ENCODE measurements at places on chromosomes 7 and 10. TPM values are rescaled to one million over a fixed set of nuclear protein-coding genes. Genes with fewer than 3 reads are reported as not detected.

Gene PTPRN2
- 3.1 TPM for total RNA-seq

Gene BTBD16
- total RNA-seq: not detected

Gene PON1
- total RNA-seq: not detected

Gene SFRP4
- 4.6 TPM for total RNA-seq

DNA sequence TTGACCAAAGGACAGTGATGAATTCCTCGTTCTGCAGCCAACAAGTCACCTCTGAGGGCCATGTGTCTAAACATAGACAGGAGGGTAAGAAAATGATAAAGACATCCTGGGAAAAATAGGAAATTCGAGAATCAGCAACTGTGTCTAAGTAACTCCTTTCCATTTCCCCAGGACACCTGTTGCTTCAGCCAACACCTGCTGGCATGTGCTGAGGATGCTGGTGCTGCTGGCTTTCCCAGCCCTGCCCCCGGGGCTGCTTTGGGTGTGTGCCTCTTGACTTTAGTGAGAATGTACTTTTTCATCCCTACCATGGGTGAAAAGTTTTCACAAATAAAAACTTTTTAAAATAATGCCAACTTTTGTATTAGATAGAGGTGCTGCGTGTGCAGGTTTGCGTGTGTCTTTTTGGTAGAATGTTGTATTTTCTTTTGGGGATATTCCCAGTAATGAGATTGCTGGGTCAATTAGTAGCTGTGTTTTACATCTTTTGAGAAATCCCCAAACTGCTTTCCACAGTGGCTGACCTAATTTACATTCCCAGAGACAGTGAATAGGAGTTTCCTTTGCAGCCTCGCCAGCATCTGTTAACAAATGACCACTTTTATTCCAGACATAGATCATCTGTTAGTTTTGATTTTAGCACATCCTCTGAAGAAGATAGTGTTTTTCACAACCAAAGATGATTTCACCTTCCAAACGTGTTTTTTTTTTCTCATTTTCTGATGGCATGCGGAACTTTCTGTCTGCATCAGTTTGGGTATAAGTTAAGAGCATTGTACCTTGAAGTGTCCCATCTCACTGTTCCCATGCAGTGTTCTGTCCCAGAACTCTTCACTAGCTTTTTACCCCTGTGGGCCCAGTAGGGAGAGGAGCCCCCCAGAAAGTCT is 104.2 kb upstream of the ACBD5 start:
- DNase-seq: no peak

GRCh38 chr10:42943025-42943818 is 133.6 kb upstream of the RET start:
- no peak for DNase-seq

GRCh38 chr7:13099154-13099795 is 411.8 kb downstream of the ARL4A start:
- no peak for DNase-seq

- peak; percentile 90 for DNase-seq
Observed at GRCh38 chr10:48236199-48236621, 38.3 kb downstream of the FRMPD2 start.

GRCh38 chr10:129833994-129834739 is 129.9 kb downstream of the EBF3 start:
- no peak for DNase-seq

DNA sequence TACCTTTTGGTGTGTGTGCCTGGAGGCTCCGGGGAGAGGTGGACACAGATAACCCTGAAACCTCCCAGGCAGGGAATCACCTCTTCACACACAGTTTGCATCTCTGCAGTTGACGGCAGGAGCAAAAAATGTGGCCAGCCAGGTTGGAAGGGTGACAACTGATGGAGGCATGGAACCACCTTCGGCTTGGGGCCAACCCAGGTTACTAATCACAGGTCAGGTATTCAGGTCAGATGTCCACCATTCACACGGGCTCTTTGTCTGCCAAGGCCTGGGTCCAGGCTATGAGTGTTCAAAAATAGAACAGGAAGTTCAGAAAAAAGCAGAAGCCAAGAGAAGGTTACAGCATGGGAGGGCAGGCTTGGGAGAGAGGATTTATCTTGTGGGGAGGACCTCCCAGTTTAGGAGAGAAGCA is 137.2 kb upstream of the EFCAB10 start:
- DNase-seq: no peak

DNA sequence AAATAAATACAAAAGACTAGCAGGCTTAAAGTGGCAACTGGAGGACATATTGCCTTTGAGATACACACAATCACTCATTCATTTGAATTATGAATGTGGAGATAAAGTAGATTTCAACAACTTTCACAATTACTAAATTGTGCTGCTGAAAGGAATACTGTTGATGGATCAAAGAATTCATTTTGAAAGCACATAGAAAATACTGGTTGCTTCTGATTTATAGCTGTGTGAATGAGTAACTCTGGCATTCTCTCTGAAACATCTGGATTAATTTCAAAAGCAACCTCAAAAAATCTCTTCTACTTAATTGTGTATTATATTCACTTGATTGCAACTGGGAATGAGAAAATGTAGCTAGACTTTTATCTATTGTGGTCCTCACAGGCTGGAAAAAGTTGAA is 397.6 kb downstream of the THSD7A start:
- no peak for DNase-seq

- no peak for DNase-seq
Observed at GRCh38 chr7:65915921-65916657, 43.2 kb downstream of the VKORC1L1 start.

- no peak for DNase-seq
Observed at GRCh38 chr7:105776986-105777910, 99.2 kb downstream of the ATXN7L1 start.

DNA sequence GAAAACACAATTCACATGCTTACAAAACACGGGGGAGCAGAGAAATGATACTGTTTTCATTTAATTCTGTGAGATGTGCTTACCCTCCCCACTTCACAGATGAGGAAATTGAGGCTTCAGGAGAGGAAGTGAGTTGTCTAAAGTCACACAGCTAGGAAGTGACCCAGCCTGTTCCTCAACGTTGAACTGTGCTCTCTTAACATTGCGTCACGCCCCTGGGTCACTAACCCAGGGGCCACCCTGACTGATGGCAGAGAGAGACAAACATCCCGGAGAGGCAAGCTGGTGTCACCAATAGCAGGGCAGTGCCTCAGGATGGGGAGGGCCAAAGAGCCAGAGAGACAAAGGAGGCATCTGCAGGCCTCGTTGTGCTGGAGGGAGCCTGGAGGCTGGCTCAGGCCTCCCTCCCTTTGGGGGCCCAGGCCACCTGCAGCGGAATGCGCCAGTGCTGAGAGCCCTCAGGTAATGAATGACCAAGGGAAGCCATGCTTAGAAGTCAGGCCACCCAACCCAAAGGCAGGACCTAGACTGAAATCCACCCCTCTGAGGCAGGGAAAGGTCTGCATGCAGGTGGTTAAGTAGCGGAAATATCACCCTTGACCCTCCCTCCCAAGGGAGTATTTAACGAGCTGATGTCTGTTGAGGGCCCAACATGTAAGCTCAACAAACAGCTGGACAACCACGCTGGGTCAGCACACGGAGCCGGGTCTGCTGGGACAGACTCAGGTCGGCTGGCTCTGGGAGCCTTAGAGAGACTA is 81.3 kb downstream of the C10orf105 start:
- no peak for DNase-seq

- no peak for DNase-seq
Observed at GRCh38 chr7:29242265-29242664, 47.7 kb downstream of the CHN2 start.

- no peak for DNase-seq
Observed at GRCh38 chr10:133313192-133313591, 4.5 kb downstream of the ZNF511 start.
